ENCODE measurements at places on chromosomes 6 and 20.

- no peak for DNase-seq
These were observed 290.0 kb downstream of the HAO1 start for GRCh38 chr20:7650086-7650879.

DNA sequence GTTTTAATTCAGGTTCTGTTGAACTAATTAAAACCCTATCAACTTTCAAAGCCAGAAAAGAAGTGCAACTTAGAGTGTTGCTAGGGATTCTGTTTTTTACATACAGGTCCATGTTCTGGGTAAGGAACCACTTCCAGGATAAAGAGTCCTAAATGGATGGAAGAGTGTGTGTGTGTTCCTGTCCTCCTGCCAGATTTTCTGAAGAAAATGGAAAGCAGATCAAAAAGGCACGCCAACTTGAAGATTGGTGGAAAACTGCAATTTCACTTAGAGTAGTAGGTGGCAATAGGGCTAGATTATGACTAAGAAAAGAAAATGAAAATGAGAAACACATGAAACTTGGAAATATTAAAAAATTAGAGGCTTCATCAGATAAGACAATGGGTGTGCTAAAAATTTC lies 85.3 kb downstream of the COL21A1 start:
- no peak for DNase-seq

DNA sequence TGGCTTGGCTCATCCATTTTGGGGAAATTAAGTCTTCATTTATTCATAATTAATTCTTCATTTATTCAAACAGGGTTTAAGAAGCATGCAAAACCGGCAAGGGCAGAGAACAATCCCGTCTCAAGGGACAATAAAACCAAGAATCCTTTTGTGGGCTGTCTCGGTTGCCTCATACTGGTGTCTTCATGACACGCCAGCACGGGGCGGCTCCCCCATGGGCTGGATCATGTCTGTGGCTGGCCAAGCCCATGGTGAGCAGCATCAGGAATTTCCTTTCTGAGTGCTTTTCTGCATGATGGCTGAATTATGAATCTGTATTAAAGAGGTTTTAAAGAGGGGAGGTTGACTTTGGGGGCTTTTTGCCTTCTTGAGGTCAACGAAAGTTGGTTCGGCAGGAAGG lies 38.3 kb upstream of the DUSP22 start:
- no peak for DNase-seq

DNA sequence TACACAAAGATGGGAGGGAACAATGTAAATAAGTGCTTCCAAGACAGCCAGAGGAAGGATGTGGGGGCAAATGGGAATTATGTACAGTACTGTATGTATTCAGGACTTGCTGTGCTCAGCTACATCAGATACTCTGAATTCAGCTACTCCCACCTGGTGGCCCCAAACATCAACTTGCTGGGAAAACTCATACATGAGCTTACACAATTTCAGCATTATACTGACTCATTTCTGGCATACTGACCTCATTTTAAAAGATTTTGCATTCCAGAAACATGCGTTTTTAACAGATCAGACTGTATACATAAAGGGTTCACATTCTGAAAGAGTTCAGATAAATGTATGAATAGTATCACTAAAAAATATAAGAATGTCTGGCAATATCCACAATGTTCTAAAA lies 59.7 kb downstream of the GPX5 start:
- DNase-seq: no peak

GRCh38 chr6:167350731-167351655 lies 26.1 kb downstream of the TTLL2 start:
- DNase-seq: peak; percentile 82

GRCh38 chr6:17928514-17929430 lies 58.7 kb downstream of the KIF13A start:
- DNase-seq: no peak

- no peak for DNase-seq
These were observed 722.2 kb upstream of the CHD6 start for GRCh38 chr20:42340368-42340767.

GRCh38 chr6:42774201-42774600 lies 7.7 kb upstream of the BICRAL start:
- no peak for DNase-seq

GRCh38 chr6:37134396-37135191 lies 35.4 kb upstream of the PIM1 start:
- peak; percentile 75 for DNase-seq

- DNase-seq: no peak
These were observed 254.7 kb downstream of the GMPR start for GRCh38 chr6:16493112-16493511.

GRCh38 chr6:125872259-125872921 lies 81.6 kb downstream of the NCOA7 start:
- no peak for DNase-seq

DNA sequence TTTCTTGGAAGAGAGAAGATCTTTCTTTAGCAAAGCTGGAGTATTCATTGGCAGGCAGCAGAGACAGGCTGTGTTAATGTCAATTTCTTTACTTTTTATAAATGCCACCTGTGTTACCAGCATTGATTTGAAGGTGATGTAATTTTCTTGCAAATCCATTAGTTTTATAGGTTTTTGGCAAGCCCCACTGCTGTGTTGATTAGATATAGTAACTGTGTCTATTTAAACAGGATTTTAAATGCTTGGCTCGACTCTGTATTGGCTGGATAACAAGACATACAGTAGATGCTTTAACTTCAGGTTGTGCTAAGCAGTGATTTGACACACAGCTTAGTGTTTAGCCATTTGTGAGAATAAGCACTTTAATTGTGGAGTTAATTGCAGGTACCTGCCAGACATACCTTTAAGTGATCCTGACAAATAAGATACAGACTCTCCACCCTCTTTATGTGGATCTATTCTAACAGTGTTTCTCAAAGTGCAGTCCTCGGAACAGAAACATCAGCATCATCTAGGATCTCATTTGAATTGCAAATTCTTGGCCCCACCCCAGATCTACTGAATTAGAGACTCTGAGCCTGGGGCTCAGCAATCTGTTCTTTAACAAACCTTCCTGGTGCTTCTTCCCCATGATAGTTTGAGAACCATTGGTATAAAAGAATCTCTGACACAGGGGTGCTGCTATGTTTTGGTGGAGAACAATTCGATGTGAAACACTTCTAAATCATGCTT lies 397.5 kb downstream of the HDGFL1 start:
- DNase-seq: no peak

GRCh38 chr6:75409286-75409685 lies 84.3 kb downstream of the FILIP1 start:
- no peak for DNase-seq

- DNase-seq: no peak
These were observed 562.7 kb downstream of the RFPL4B start for GRCh38 chr6:112909781-112910180.

GRCh38 chr20:17565169-17565845 lies 4.6 kb upstream of the DSTN start:
- no peak for DNase-seq

DNA sequence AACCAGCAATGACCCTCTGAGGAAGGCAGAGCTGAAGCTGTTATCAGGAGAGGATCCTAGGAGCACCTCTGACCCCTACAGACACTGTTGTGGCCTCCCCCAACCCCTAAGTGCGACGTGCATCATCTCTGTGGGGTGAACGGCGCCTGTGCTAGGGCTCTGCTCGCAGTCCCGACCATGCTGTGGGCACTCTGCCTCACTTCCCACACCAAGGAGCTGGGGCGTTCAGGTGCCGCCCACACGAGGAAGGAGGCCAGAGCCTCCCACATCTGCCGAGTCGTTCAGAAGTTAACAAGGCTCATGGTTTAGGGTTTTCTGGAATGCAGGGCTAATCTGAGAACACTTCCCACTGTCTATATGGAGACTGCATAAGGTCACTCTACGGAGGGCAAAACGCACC lies 62.1 kb downstream of the GINS1 start:
- DNase-seq: no peak

GRCh38 chr6:1263039-1263849 lies 48.7 kb upstream of the FOXQ1 start:
- no peak for DNase-seq

GRCh38 chr6:140671926-140672325 lies 1297.5 kb upstream of the CITED2 start:
- no peak for DNase-seq

DNA sequence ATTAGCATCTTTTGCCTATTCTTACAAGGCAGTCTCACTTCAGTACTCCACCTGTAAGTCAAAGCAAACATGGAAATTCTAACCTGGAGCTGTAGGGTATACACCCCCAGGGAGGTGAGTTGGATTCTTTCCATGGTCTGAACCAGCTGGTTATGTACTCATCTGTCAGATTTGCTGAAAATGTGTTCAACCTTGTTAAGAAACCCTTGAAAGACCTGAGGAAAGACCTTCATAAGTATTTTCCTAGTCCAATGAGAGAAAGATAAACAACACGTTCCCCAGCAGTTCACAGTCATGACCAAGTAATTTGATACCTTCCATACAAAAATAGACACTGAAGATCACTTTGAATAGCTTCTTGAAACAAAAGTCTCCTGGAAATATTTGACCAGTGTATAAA lies 42.5 kb downstream of the ID4 start:
- no peak for DNase-seq

DNA sequence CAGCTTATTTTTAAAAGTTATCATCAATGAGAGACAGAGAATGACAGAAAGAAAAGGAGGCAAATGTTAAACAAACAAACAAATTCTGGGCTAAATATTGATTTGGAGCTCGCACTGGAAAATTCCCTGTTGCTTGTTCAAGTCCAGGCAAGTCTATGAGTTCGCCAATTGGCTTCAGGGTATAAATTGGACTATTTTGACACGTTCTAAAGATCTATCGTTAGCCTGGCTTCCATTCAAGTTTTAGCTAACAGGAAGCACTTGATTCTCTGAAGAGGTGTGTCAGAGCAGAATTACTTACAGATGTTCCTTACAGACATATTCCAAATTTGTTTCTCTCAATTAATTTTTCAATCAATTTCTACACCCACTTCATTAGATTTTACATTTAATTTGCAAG lies 15.8 kb upstream of the RFPL4B start:
- no peak for DNase-seq

- no peak for DNase-seq
These were observed 182.3 kb downstream of the TBXT start for GRCh38 chr6:165985281-165985805.

DNA sequence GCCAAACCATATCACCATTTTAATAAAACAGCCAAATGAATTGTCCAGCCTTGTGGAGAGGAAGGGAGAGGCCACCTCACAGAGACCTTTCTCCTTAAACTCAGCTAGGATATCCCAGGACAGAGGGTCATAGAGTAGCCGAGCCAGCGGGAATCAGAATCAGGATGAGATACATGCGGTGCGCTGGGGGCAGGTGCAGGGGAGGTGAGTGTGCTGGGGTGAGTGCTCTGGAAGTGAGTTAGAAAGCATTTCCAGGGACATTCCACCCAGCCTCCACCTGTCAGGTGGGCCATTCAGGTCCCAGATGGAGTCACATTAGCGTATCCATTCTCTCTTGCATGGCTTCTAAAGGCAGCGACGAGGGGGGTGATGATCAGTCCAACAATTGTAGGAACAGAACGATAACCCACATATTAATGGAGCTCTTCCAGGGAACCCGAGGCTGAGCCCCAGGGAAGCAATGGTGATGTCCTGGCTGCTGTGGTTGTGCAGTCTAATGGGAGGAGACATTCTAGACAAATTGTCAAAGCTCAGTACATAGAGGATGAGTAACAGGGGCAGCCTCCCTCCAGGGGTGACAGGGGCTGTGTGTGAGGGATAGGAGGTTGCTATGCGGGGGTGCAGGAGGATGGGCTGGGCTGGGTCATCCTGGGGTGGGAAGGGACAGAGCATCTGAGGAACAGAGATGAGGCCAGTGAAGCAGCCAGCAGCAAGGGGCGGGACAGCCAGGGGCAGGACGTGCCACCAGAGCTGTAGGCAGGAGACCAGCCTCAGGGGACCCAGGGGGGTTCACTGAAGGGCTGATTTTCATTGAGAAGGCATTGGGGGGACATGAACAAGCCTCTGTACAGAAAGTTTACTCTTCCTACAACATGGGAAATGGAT lies 88.7 kb upstream of the FRMD1 start:
- DNase-seq: no peak

DNA sequence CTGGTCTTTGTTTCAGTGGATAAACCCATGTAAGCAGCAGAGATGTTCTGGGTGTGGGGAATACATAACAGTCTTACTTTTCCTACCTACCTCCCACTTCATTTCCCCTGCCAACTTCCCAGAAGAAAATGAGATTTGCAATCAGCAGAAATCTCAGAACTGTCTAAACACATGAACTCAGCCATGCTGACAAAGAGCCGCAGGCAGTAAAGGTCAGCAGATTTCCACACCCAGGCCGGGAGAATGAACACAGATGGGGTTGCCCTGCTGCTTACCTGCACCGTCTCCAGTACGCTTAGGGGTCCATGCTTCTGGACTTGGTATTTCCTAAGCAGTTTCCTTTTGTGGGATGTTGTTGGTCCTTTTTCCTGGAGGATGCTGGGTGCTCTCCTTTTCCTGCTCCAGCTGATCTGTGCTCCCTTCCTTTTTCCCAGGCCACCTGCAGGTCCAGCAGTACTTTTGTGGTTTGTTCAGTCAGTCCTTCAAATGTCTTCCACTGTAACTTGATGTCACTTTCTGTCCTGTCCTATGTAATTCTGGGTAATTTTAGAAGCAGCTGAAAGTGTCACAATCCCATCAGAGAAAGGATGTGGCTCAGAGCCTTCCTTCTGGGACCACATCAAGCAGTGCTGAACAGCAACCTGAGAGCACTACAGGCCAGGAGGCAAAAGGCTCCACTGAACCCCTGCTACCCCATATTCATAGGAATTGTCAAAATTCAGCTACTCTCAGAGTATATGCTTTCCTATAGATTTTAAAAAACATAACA lies 129.0 kb downstream of the CEP57L1 start:
- DNase-seq: no peak

- no peak for DNase-seq
These were observed 14.6 kb upstream of the CDK5RAP1 start for GRCh38 chr20:33415948-33416347.

- DNase-seq: no peak
These were observed 49.8 kb downstream of the MYB start for GRCh38 chr6:135230711-135231468.

DNA sequence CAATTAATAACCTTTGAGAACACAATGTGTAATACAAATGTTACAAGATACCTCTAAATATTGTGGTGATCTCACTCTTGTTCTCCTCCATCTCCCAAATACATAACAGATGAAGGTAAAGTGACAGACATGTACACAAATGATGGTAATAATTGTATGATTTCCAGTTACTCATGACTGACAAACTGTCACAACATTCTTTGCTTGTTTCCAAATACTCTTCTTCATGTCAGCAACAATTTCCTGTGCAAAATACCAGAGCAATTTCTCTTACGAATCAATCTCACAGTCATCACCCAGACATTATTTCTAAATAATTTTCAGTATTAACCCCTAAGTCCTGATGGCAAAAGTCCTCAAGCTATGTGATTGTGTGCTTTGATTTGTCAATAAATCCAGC lies 92.9 kb downstream of the RPS12 start:
- no peak for DNase-seq

GRCh38 chr6:79186564-79186963 lies 47.9 kb downstream of the HMGN3 start:
- no peak for DNase-seq

- no peak for DNase-seq
These were observed 203.3 kb upstream of the IMPG1 start for GRCh38 chr6:76275746-76276145.

All from CD4-positive, alpha-beta memory T cell (primary cell).